ENCODE measurements at places on chromosomes 4 and X.
A peak's percentile ranks its signal among the peaks of the same experiment; 100 is the strongest.

GRCh38 chr4:154818230-154818629 lies 37.2 kb downstream of the RBM46 start:
- DNase-seq, result no peak

GRCh38 chr4:123444290-123444731 lies 47.7 kb downstream of the SPRY1 start:
- no peak for DNase-seq

- no peak for DNase-seq
Observed at GRCh38 chr4:168705121-168705520, 208.3 kb downstream of the PALLD start.

- no peak for DNase-seq
Observed at GRCh38 chrX:72276478-72276953, 532 bp downstream of the RPS4X start.

DNA sequence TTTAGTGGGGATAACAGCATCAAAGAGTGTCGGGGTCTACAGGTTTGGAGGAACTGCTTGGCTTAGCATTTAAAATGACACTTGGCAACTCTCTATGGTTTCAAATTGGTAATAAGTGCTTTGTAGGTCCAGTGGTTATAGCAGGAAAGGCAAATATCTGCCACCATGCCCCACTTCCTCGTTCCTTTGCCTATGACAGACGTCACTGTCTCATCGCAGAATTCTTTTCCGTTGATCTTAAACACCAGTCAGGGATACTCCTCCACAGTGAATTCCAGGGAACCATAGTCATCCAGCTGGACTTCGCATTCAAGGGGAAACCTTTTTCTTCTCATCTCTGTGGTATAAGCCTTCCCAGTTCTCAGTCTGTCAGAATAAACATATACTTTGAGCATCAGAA lies 319.1 kb downstream of the GPAT3 start:
- DNase-seq, result no peak

DNA sequence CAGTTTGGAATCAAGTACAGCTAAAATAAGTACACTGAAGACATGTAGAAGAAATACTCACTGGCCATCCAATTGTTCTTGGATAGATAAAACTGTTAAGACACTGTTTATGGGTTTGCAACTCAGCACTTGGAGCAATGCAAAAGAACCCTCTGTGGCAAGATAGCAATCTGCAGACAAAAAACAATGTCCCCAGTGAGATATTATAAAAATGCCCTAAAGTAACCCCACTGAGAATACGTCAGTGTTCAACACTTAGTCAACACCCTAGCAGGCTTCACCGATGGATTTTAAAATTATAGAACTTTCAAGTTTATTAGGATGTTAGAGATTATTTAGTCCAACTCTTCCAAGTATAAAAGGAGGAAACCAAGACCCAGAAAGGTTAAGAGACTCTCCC lies 47.5 kb upstream of the NDP start:
- DNase-seq, result no peak

GRCh38 chr4:831483-831805 lies 5.5 kb upstream of the CPLX1 start:
- DNase-seq, result no peak

GRCh38 chr4:94758141-94758699 lies 465 bp downstream of the BMPR1B start:
- no peak for DNase-seq

DNA sequence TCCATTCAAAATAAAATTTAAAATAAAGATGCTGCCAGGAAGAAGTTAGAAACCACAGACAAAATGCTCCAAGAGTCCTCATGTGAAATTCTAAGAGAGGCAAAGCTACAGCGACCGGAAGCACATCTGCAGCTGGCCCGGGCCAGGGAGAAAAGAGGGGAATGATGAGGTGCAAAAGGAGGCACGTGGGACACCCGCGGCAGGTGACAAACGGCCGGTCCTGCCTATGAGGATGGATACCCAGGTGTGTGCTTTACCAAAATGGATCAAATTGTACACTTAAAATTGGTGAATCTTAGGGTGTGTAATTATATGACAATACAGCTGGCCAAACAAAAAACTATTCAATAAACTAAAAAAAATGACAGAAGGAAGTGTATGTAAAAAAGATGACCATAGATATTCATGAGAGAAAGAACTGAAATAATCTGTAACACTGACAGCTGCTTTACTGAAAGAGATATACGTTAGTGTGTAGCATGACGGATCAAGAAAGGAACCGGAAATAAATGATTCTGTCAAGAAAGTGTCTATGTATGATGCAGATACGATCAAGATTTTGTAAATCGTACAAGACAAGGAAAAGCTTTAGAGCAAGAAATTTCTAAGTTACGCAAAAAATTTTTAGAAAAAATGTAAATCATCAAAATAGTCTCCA lies 29.5 kb downstream of the PPP2R3B start:
- DNase-seq, result no peak

- DNase-seq, result no peak
Observed at GRCh38 chr4:182809417-182810102, 107.6 kb downstream of the DCTD start.

DNA sequence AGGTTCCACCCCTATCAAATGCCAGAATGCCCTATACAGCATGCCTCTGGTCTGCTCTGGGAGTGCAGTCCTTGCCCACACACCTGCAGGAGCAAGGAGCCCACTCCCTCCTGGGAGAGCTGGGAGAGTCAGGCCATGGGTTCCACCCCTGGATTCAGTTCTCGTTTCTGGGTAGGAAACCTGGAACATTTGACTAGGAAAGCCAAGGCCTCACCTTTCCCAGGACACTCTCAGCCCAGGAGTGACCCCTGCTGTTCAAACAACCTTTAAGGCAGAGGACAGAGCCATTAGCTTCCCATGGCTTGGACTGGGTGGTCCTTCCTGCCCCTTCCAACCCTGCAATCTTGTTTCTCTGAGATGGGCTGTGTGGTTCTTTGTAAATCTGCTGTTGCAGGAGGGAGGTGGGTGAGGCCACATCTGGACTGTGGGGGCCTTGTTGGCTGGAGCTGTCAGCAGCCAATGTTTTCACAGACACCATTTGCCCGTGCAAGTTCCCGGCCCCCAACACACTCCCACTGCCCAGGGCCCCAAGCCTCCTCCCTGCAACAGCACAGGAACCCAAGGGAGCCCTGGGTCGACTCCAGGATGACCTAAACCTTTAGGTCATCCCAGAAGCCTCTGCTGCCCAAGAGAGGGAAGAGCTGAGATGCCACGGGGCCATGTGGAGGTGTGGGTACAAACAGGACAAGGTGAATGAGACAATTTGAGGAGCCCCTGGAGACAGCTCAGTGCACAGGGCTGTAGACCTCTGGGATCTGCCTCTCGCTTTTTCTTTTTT lies 104.4 kb downstream of the PJA1 start:
- DNase-seq, result no peak

DNA sequence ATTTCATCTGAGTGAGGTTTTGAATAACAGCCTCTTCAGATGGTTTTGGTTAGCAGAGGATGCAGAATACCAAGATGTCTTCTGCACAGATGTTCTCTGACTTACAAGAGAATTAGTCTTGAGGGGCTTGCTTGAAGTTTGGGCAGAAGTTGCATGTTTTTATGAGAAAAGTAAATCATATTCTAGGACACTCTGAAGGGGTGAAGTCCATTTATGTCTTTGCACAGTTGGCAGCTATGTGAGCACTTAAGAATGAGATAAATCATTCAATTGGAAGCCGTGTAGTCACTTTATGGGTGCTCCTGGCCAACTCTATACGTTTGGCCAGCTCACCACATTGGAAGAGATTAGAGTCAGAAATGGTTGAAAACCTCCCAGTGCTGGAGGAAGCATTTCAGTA lies 252.7 kb upstream of the KCNIP4 start:
- DNase-seq, result no peak

GRCh38 chr4:7425591-7426468 lies 8.9 kb downstream of the PSAPL1 start:
- no peak for DNase-seq

GRCh38 chr4:28565396-28565795 lies 1704.8 kb downstream of the STIM2 start:
- DNase-seq, result no peak

DNA sequence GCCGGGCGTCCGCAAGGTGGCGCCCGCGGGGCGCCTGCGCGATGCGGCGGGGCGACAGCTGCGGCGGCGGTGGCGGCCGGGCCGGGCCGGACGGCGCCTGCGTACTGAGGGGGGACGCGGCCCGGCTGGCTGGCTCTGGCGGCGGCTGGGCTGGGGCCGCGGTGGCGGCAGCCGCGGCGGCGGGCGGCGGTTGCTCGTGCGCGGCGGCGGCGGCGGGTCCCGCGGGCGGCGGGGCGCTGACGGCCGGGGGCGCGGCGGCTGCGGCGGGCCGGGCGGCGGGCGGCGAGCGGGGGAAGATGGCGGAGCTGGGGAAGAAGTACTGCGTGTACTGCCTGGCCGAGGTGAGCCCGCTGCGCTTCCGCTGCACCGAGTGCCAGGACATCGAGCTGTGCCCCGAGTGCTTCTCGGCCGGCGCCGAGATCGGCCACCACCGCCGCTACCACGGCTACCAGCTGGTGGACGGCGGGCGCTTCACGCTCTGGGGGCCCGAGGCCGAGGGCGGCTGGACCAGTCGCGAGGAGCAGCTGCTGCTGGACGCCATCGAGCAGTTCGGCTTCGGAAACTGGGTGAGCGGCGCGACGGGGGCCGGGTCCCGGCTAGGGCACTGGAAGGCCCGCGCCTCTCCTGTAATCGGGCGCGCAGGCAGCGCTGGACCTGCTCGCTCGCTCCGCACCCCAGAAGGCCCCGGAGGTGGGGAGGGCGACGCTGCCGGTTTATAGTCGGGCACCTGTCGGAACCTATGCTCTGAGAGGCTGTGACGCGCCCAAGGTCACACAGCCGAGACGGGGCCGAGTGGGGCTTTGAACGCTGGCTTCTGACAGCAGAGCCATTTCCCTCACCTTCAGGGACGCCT lies at the start of gene TADA2B:
TSS of gene TADA2B (plus strand) at position 89 of the 853 bp plus-strand sequence. CDS start at position 297, 208 bp downstream.
- DNase-seq, result peak; percentile 54

GRCh38 chrX:10660171-10660570 lies 39.8 kb upstream of the MID1 start:
- no peak for DNase-seq

GRCh38 chrX:41822892-41823291 lies 98.9 kb downstream of the GPR82 start:
- DNase-seq, result no peak

DNA sequence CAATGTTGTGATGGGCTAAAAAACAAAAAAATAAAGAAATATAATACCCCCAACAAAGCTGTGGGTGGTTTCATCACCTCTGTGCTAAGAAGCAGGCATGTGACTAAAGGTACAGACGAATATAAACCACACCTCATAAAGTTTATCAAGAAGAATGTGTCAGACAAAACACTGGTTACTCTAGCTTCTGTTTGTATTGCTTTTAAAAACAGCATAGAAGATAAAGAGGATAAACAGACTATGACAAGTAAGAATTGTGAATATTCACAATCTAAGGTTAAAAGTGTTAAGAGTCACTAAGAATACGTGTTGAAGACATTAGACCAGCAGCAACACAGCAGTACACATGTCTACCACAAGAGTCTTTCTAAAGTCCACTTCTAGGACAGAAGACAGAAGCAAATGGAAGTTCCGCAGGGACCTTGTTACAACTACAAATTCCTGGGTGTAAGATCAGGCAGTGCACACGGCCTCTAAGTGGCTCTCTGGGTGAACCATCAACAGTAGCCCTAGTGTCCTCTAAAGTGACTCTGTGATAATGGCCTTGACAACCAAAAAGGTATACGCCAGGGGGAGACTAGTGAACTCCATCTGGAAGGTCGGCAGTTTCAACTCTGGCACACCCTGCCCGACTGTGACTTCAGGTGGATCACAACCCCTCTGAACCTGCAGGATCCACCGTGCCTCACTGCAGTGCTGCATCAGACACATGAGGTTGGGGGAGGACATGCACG lies 8.3 kb upstream of the FGFBP2 start:
- no peak for DNase-seq
